Activated naive CD4-positive, alpha-beta T cell (primary cell): ENCODE measurements at places on chromosomes 2 and 18.

DNA sequence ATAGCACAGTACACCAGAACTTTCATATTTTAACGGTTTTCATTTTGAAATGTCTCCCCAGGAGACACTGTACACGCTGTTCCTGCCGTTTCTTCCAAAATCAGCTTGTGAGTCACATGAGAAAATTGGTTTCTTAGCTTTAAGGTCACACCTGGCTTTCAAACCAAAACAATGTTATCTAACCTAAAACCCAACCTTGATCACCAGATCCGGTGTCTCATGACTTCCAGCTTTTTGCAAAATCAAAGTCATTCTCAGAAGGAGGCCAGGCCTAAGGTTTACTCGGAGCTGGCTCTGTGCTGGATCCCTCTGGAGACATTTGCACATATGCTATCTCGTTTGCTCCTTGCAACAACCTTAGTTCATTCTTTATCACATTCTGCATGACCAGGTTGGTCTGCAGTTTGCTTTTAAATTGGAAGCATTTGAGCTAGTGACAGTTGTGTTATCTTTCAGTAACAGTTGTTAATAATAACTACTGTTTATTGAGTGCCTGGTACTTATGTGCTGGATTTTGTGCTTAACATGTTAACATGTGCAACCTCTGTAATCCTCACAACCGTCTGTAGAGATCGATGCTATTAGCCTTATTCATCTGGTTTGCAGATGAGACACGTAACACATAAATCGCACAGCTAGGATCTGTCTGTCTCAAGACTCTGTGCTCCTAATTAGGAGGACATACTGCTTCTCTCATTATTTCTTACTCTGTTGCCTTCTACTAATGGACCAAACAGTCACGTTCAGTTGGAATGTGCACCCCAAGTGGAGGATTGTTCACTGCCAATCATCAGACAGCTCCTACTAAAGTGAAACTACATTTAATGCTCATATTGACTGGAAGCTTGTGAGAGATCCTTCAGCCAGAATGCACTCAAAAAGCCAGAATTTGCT is 105.5 kb downstream of the RNF144A start:
- no peak for DNase-seq

DNA sequence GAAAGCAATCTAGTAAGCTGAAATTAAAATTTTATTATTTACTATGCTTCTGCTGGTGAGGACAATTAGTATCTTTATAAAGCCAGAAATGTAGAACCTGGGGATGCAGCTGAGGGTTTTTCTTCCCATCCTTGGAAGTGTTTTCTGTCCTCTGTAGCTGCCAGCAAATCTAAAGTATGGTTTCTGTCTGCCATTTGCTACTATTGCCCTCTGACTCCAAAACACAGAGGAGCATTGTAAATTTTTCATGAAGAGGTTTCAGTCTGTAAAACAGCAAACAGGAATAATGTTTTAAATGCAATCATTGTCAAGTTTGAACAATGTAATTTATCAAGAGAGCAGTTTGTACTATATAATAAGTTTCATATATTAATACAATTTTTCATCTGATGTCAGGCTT is 258.8 kb downstream of the ZNF407 start:
- DNase-seq = no peak

- no peak for DNase-seq
These were observed 179.7 kb downstream of the ANKRD30B start for GRCh38 chr18:14927701-14928100.

GRCh38 chr2:20781656-20782265 is 41.1 kb downstream of the LDAH start:
- no peak for DNase-seq

DNA sequence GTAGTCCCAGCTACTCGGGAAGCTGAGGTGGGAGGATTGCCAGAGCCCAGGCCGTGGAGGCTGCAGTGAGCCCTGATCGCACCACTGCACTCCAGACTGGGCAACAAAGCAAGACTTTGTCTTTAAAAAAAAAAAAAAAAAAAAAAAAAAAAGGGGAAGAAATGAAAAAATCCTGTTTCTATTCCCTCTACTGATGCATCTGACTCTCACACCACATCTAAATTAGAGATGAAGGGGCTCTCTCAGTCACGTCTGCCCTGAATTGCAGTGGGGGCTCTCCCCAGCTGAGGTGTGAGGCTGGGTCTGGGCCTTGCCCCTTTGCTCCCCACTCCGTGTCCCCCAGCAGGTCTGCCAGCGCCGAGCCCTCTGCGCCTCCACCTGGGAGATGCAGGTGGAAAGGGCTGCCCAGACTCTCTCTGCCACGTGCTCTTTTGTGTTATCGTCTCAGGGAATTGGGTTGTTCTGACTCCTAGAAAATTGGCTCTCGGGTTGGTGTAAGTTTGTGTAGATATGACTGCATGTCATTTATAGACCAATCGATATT is 30.2 kb downstream of the TRAPPC12 start:
- no peak for DNase-seq

DNA sequence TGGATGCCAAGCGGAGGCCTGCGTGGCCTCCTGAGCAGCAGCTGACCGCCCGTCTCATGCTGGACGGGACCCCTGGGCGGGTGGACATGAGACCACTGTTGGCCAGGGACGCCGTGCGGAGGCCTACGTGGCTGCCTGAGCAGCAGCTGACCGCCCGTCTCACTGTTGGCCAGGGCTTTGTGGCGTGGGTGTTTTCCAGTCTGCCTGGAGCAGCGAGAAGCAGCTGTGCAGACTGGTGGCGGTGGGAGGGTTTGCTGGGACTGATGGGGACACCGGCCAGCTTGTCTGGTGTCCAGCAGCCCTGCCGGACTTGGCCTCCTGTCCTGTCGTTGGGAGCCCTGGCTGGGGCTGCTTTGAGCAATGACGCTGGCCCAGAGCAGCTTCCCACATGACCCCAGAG is 5.8 kb upstream of the D2HGDH start:
- DNase-seq = no peak

- DNase-seq = no peak
These were observed 4.6 kb upstream of the DNAJC5G start for GRCh38 chr2:27270670-27271069.

GRCh38 chr2:145023334-145023934 is 503.5 kb upstream of the ZEB2 start:
- no peak for DNase-seq

- DNase-seq = no peak
These were observed 17.1 kb upstream of the NFE2L2 start for GRCh38 chr2:177281400-177282180.

GRCh38 chr2:8892111-8892510 is 54.7 kb upstream of the KIDINS220 start:
- DNase-seq = no peak

DNA sequence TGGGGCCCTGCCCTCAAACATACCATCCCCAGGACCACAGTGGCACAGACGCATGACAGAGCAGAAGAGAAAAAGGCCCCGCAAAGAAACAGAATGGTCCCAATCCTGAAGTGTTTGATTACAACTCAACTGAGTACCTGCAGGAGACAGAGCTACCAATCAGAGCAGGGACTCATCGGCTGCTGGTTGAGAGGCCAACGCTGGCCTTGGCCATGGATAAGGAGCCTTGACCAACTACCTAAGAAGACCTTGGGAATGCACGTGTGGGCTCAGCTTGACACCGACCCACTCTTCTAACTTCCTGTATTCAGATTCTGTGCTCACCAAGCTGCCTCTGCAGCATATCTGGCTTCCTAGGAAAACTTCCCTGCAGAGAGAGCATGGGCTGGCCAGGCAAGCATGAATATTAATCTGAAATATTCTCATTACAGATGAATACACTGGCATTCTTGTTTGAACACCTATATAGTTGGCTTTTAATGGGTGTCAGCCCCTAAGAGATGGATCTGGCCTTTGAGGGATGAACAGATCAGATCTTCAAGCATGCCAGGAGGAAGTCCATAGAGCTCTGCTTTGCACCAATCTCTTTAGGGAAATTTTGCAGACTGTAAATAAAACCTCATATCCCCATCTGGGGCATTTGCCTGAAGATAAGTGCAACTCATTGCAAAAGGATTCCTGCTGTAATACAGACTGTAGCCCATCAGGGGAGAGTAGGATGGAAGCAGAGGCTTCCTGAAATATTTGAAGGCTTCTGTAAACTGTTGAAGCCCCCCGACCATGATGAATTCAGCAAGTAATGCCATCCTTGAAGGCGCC is 135.4 kb downstream of the BCL2 start:
- no peak for DNase-seq

DNA sequence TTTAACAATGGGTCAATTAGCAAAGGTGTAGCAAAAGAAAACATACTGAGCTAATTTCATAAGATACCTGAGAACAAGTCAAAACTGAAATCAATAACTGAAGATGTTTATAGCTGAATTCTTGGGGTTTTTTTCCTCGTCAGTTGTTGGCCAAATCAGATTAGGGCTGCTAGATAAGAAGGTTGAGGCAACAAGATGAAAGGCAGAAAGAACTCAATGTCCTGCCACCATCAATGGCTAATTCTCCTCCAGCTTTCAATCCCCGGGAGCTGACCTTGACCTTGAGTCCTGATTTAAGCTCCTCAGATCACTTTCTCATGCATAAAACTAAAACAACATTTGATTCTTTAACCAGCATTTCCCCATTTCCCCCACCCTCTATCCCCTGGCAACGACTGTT is 61.8 kb downstream of the MREG start:
- DNase-seq = no peak

- no peak for DNase-seq
These were observed 30.2 kb upstream of the RIOK3 start for GRCh38 chr18:23422751-23423418.

GRCh38 chr2:176088048-176088936 is 4.2 kb upstream of the HOXD13 start:
- DNase-seq = no peak

- no peak for DNase-seq
These were observed 3.9 kb downstream of the HOXD1 start for GRCh38 chr2:176192351-176192750.

GRCh38 chr2:115070002-115070401 is 627.6 kb downstream of the DPP10 start:
- no peak for DNase-seq

- DNase-seq = no peak
These were observed 14.0 kb downstream of the POU3F3 start for GRCh38 chr2:104867813-104868504.

DNA sequence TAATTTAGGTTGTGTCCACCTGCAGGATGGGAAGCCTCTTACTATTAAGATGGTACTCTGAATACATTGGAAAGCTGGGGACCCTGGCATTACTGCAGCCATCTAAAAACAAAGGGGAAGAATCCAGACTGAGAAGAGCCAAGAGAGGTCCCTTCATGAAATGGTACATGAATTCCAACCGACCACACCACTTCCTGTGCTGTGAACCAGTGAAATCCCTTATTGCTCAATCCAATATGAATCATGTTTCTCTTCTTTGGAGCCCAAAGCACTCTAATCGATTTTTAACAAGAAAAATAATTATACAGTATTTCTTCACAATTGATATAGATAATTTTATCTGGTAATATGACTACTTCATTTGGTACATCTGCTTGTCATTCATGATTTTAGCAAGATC is 479.7 kb upstream of the RAB6C start:
- DNase-seq = no peak

DNA sequence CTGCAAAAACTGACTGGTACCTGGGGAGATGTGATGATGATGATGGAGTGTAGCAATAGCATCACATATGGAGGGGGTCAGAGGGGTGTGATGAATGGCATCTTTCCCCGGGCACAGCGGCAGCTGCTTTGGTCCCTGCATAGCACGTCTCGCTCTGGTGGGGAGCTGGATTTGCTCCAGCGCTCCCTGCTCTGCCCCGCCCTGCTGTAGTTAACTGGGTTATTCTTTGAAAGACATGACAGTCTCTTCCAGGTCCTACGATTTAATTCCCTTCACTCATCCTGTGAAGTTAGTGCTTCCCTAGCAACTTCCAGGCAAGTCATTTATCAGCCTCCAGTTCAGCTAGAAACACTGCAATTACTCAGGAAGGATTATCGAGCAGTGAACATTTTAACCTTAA is 463.1 kb downstream of the TSN start:
- no peak for DNase-seq

- no peak for DNase-seq
These were observed 163.5 kb downstream of the UXS1 start for GRCh38 chr2:106030287-106031268.

- no peak for DNase-seq
These were observed 135.3 kb downstream of the PTGR3 start for GRCh38 chr18:75073654-75074053.

DNA sequence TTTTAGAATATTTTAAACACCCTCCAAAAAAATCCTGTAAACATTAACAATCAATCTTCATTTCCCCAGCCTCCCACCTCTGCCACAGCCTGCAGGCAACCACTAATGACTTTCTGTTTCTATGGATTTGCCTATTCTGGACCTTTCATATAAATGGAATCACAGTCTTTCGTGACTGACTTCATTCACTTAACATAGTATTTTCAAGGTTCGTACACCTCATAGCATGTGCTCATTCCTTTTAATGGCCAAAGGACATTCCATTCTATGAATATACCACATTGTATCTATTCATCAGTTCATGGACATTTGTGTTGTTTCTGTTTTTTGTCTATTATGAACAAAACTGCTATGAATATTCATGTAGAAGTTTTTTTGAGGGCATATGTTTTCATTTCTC is 48.5 kb downstream of the NAT8 start:
- no peak for DNase-seq

DNA sequence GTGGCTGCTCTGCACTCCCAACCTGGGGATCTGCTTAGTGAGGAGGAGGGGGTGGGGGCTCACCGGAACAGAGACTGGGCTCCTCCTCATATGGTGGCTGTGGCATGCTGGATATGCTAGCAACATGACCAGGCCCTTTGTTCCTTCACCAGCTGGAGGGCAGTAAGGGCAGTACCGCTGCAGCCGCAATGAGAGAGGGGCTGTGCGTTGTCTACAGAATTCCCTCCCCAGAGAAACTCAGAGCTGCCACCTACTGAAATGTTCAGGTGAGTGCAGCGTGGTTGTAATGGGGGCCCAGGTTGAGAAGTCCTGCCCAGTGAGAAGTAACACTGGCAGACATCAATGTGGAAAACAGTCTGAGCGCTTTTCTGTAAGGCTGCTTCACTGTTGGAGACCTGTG is 1211.9 kb upstream of the NXPH2 start:
- no peak for DNase-seq
